ENCODE measurements at places on chromosomes 12 and 14. TPM values are rescaled to one million over a fixed set of nuclear protein-coding genes. Genes with fewer than 3 reads are reported as not detected.

The CAND1 gene
- total RNA-seq: 210 TPM

GRCh38 chr14:104040539-104040938, 45.0 kb upstream of the ASPG start:
- no peak for DNase-seq

DNA sequence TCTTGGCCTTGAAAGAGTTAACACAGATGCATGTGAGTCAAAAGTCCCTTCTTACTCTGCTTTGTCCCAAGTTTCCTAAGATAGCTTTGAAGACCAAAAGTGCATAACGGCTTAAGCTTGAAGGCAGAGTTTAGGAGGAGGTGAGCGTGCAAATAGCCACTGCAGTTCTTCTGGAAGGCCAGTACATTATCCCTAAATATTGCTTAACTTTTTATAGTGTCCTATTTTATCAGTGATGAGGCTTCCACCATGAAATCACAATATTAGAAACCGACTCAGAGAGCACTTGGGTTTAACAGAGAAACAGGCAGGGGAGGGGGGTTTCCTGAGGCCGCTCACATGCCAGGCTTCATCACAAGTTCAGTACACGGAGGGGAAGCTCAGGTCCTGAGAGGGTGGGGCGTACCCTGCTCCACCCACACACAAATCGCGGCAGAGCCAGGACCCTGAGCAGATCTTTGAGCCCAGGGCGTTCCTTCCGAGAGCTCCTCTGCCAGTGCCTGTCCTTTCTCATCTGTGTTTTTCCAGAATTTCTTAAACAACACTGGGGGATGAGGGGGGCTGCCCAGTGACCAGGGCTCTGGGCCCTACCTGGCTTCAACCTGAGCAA, 26.8 kb upstream of the BDKRB2 start:
- no peak for DNase-seq

DNA sequence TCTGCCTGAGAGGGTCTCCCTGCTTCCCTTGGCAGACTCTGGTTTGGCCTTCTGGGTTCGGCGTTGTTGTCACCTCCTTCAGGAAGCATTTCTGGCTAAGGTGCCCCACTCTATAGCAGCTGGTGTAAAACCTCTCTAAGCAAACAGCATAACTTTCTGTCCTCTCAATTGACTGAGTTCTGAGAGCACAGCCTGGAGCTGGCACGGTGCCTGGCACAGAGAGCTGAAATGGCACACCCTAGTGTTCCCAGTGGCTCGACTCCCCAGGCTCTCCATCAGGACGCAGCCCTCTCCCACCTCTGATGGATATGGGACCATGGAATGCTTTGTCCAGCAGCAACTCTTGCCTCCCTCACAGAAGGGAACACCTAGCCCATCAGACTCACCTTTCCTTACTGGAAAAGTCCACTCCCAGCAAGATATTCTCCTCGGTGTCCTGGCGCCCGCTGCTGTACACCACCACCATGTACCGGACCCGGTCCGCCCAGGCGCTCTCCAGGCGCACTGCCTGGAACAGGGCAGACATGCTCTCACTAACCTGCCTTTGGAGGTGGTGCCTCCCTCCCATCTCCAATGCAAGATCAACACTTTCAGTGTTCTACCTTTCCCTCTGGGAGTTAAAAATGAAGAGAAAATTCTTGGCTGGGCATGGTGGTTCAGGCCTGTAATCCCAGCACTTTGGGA, 40.6 kb downstream of the SSH1 start:
- DNase-seq: no peak

DNA sequence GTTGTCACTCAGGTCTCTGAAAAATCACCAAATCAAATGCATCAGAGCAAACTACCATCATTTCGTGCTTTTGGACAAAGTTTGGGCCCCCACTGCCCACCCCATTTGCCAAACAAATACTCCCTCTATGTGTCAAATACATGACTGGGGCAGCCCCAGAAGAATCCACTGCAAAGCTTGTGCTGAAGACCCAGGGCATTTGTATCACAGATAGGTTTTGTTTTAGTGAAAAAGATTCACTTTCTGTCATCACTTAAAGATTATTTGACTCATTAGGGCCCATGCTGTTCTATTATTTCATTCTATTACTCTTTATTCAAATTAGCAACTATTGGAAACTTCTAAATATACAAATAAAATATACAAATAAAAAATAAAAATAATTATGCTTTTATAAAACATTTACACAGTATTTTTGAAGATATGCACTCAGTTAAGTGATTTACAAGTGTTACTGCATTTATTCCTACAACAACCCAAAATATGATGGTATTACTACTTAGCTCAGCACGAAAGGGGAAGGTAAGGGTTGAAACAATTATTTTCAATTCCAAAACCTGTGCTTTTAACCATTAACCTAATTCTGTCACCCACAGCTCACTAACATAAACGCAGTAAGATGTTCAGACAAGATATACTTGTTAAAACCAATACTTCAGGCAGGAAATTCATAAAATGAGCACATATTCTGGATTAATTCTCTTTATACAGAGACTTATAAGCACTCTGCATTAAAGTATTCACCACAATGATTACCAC, 36.5 kb downstream of the LRIG3 start:
- no peak for DNase-seq

- DNase-seq: no peak
Observed at GRCh38 chr14:70663707-70664179, 22.0 kb downstream of the TTC9 start.

- no peak for DNase-seq
Observed at GRCh38 chr14:23052182-23052623, 5.1 kb downstream of the CDH24 start.

- no peak for DNase-seq
Observed at GRCh38 chr14:93410893-93411292, 19.8 kb upstream of the UNC79 start.

DNA sequence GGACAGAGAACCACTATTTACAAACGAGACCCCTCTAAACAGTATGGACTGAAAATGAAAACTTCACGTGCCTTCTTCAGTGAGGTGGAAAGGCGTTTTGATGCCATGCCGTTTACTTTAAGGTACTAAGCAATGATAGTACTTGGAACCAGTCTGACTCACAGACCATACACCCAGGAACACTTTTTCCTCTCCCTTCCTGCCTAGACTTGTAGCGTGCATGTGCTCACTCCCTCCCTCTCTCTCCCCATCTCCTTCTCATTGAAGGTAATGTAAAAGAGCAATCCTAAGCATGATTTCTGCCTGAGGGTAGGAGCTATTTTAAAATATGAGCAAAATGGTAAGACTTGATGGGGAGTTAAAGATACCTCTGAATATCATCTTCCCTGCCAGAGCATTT, 5.9 kb upstream of the RPL41 start:
- DNase-seq: no peak

All from urinary bladder (tissue), 4 donors.